ENCODE measurements at places on chromosomes 5 and 9.

DNA sequence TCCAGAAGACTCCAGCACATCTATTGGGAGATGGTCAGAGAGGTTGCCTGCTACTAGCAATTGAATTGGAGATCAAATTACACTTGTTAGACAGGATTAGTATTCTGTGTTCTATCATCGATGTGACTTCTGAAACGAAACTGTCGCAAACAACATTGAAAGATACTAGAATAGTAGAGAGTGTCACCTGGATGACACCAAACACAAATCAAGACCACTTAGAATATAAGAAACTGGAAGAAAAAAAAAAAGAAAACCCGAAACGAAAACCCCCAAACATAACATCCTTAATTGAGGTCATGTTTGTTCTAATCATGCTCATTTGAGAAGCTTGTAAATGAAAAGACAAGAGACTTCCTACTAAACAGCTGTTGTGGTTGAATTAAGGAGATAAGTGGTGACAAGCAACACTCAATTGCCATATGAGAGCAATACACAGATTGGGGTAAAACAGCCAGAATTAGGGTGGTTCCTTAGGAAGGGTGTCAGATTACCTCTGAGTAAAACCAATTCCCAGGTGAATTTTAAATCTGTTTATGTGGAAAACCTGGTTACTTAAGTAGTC, 97.6 kb downstream of the BASP1 start:
- DNase-seq: no peak
- no peaks in the 10 kb centered on the region for H3K36me3 ChIP-seq
- no peaks in the 10 kb centered on the region for H3K4me1 ChIP-seq

DNA sequence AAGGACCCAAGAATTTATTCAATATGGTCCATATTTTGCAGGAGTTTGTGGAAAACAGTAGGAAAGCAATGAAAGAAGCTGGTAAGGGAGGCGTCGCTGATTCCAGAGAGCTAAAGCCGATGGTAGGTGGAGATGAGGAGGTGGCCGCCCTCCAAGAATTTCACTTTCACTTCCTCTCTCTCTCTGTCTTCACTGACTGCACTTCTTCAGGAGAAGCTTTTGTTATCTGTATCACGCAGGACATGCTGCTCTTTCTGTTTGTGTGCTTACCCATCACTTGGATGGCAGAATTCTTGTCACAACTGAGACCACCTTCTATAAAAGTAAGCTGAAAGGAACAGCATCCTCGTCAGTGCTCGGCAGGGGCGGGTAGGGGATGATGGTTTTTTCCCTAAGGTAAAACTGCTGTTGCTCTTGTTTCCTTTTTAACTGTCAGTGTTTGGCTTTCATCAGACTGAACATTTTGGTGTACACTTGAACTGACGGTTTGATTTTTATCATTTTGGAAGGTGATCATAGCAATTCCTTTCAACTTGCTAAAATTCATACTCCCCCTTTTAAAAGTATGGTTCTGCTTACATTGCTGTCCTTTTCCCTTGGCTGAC, 62.4 kb upstream of the FSD1L start:
- H3K4me3 ChIP-seq: peak overlapping the region; percentile 59
- DNase-seq: peak; percentile 10
- peaks cover 4% of the 10 kb centered on the region for H3K4me1 ChIP-seq
- H3K36me3 ChIP-seq: no peaks in the 10 kb centered on the region

- H3K4me1 ChIP-seq: peaks cover 14% of the 10 kb centered on the region
- no peaks in the 10 kb centered on the region for H3K27me3 ChIP-seq
- no peak overlapping the region for H3K4me3 ChIP-seq
- no peaks in the 10 kb centered on the region for H3K36me3 ChIP-seq
- DNase-seq: no peak
- H3K27ac ChIP-seq: no peak overlapping the region
These were observed 4.0 kb downstream of the CAMSAP1 start for GRCh38 chr9:135903358-135903656.

GRCh38 chr9:21381448-21382339, 3.5 kb downstream of the IFNA2 start:
- no peaks in the 10 kb centered on the region for H3K27me3 ChIP-seq
- no peak for DNase-seq
- H3K27ac ChIP-seq: no peak overlapping the region
- no peak overlapping the region for H3K4me3 ChIP-seq
- H3K36me3 ChIP-seq: no peaks in the 10 kb centered on the region

DNA sequence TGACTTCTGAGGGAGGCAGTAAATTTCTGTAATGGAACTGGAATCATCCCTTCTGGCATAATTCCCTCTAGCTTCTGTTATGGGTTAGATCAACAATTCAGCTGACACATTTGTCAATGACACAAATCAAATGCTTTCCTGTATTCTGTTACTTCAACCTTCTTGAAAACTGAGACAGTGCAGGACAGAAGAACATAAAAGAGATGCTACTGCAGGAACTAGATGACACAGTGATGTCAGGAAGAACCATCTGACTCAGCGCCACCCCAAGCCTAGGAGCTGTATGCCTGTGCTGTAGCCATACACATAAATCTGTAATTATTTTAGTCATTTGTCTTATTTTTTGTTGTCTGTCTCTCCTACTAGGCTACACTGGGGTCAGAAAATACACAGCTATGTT, 18.2 kb upstream of the CEP120 start:
- no peaks in the 10 kb centered on the region for H3K36me3 ChIP-seq
- no peaks in the 10 kb centered on the region for H3K27me3 ChIP-seq
- DNase-seq: no peak
- H3K4me1 ChIP-seq: no peaks in the 10 kb centered on the region

All from naive thymus-derived CD4-positive, alpha-beta T cell (primary cell).